ENCODE measurements at places on chromosomes 1 and 21.

- no peak for DNase-seq
Measured at GRCh38 chr1:214124915-214125314, 137.1 kb downstream of the PROX1 start.

GRCh38 chr1:29398431-29398830 is 162.1 kb downstream of the PTPRU start:
- DNase-seq = no peak

DNA sequence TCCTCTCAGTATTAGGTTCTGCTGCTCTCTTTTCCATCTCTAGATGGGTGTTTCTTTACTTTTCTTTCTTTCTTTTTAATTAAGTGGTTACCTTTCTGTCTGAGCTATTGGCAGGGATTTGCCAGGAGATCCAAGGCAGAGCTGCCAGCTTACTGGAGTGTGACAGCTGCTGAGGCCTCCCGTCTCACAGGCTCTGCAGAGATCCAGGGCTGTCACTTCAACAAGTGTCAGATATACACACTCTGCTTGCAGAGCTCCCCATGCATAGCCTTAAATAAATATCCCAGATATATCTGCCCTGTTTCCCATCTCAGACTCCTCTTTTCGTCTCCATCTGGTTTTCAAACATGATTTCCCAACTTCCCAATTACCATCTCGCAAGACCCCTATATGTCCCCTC is 124.3 kb downstream of the NOS1AP start:
- DNase-seq = no peak

DNA sequence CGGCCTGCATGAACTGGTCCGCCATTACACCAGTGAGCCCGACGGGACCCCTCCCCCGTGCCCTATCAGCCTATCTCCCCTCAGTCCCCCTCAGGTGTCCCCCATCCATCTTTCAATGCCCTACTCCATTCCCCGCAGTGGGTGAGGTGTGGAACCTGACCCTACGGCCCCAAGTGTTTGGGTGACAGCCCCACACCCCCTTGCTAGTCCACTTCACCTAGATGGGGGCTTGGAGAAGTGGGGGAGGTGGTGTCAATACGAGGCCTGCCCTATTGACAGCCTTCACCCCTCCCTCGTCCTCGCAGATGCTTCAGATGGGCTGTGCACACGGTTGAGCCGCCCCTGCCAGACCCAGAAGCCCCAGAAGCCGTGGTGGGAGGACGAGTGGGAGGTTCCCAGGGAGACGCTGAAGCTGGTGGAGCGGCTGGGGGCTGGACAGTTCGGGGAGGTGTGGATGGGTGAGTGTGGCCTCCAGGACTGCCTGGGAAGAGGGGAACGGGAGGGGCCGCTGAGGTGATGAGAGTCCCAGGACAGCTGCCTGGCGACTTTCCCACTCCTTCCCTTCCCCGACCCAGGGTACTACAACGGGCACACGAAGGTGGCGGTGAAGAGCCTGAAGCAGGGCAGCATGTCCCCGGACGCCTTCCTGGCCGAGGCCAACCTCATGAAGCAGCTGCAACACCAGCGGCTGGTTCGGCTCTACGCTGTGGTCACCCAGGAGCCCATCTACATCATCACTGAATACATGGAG is 15.7 kb upstream of the HDAC1 start:
- no peak for DNase-seq

DNA sequence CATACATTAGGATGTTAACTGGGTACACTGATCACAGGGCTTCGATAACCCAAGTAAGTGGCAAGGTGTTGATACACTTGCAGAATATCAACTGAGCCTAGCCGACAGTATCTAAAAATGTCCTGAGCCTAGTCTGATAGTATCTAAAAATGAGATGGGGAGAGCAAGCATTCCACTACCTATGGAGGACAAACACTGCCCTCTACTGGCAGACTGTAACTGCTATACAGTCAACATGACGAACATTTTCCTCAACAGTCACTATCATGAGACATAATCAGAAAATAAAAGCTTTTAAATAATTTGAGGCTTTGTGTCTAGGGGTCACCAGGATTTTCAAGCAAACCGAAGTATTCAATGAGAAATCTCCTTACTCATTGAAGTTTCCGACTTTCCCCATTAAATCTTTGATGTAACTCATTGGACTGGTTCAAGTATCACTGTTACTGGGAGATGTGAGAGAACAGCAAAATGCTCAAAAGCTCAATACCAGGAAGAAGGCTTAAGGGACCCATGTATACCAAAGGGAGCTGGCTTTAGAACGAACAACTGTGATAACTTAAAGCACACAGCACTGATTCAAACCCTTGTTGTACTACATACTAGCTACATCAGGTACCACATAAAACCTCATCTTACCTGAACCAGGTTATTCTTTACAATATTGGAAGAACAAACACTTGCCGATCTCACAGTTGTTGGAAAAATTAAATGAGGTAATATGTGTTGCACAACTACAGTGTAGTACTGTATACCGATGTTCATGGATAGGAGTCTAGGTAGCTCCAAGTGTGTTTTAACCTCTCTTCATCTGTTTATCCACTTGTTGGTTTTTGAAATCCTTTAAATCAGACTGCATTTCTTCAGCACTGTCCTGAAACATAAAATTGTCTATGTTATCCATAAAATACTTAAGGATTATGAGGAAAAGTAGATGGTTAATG is 31.1 kb upstream of the SLC45A3 start:
- DNase-seq = peak; percentile 33

DNA sequence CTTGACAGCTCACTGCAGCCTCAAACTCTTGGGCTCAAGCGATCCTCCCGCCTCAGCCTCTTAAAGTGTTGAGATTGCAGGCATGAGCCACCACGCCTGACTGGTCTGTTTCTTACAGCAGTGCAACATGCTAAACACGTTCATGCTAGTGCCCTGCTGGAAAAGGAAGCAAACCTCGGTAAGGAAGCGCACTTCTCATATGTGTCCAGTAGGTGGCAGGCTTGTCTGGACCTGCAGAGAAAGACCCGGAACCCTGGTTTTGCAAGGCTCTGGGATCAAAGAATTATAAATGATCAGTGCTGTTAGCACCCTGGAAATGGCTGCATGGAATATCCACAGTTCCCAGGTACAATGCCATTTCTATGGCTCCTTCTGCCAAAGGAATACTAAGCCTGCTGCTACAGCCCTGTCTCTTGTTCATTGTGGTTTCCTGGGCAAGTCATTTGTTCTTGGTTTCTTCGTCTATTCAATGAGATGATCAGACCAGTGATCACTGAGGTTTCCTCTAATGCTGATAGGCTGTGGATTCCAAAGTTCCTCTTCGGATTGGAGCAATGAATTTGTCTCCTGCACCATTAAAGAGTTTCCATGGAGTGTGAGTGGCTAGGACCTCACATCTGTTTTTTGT is 15.9 kb downstream of the RNU5D-1 start:
- DNase-seq = peak; percentile 53

- DNase-seq = no peak
Measured at GRCh38 chr1:39472826-39473225, 18.6 kb upstream of the BMP8A start.

DNA sequence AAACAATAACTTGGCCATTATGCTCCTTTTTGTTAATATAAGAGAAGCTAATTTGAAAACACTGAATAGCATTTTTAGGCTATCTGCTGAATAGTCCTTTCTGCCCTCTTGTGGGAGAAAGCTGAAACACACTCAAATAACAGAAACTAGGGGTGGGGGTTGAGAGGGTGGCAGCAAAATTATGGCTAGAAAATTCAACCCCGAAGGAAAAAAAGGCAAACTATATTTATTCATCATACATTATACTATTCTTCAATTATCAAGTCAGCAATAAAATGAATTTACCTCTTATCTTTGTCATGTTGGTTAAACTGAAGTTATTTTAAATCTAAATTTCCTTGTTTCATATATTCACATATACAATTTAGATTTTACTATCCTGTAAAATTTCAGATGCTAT is 255.9 kb downstream of the FAF1 start:
- DNase-seq = no peak

GRCh38 chr1:84344286-84344685 is 42.8 kb downstream of the SAMD13 start:
- no peak for DNase-seq

DNA sequence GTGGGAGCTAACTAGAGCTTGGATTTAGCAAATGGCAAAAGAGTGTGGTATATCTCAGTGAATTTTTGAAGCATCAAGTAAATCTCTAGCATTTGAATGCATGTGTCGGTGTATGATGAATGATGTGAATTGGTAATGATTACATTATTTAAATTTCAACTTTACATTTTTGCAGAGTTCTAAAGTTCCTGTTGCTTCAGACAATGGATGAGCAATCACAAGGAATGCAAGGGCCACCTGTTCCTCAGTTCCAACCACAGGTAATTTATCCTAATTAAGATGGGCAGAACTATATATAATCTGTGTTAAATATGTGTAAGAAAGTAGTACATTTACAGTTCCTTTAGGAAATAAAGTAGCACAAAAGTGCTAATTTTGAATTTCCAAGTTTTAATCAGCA is 75.6 kb downstream of the NEK7 start:
- DNase-seq = no peak

DNA sequence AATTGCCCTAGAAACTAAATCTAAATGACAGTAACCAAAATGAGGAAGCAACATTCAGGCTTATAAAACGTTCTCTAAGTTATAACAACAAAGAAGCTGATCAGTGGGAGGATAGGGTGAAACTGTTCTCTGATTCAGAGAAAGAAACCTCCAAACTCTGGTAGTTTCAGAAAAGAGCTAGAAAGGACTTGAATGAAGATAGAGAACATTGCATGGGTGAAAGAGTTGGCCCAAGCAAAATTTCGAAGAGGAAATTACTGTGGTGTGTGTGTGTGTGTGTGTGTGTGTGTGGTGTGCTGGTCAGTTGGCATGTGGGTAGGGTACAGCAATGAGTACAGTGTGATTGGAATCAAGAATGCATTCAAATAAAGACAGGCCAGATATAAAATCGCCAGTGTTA is 16.5 kb upstream of the SPAG17 start:
- DNase-seq = no peak

DNA sequence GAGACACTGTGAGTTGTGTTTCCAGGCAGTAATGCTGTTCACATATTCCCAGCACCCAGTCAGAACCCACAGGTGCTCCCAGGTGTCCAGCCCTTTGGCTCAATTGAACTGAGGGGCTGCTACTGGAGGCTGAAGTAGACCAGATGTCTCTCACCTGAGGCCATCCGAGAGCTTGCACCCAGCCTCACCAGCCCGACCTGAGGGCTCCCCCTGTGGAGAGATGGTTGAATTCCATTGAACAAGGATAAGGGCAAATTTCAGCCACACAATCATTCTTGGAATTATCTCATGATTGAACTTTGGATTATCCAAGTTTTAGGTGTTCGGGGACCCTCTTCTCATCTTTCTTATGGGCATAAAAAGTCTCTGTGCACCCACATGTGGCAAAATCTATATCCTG is 52.1 kb downstream of the OBSCN start:
- no peak for DNase-seq

DNA sequence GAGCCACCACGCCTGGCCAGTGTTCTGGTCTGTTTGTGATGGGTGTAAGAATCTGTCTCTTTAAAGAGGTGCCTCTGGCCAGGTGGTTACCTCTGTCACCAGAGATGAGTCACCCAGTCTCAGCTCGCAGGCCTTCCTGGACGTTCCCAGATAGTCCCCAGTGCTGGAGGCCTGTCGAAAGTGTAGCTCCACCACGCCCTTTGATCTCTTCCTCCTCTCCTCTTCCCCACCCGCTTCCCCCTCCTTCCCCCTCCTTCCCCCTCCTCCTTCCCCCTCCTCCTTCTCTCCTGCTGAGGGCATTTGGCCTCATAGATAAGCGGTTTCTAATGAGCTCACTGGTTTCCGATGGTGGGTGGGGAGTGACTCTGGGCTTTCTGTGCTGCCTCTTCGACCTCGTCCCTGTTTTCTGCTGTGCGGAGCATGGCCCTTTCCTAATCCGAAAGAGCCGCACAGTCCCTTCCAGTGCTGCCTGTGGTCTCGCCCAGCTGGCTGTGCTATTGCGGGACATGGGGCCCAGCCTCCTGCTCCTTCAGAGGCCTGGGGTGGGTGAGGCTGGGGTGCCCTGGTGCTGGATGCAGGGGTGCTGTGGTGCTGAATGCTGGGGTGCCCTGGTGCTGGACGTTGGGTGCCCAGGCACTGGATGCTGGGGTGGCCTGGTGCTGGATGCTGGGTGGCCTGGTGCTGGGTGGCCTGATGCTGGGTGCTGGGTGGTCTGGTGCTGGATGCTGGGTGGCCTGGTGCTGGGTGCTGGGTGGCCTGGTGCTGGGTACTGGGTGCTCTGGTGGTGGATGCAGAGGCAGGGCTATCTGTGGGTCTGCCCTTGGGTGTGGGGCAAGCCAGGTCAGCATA is 19.2 kb downstream of the AGPAT3 start:
- no peak for DNase-seq

DNA sequence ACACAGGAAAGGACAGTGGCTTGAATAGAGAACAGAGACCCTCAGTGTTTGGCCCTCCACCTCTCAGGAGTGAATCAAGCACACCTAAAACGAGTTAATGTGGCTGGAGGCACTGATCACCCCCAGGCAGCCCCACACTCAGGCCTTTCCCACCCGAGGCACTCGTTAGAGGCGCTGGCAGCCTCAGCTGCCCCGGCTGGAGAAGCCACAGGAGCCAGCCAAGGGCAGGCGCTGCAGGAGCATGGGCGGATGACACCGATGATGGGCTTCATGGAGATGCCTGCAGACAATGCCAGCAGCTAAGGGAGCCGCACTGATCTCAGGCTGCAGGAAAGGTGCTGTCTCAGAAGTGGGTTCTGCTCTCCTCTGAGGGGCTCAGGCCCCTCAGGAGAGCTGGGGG is 24.1 kb upstream of the ABCG1 start:
- no peak for DNase-seq

GRCh38 chr1:112674440-112674985 is at the start of gene MOV10:
Gene MOV10, plus strand, starts transcription at chr1:112674659. Its CDS starts 254 bp downstream, at chr1:112674913.
- peak; percentile 31 for DNase-seq

DNA sequence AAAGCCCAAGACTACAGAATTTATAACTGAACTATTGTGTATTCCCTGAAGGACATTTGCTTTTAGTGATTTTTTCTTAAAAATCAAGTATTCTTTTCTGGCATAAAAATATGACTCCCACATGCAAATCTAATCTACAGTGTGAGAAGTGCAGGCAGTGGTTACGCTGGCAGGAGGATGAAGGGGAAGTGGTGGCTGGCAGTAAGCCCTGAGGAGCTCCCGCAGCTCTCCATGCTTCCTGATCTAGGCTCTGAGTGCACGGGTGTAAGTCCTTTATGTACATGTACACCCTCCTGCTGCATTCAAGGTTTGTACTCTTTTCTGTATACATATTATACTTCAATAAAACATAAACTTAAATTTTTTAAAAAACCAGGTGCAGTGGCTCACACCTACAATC is 67.5 kb upstream of the PRDX6 start:
- DNase-seq = no peak

All from stimulated activated CD8-positive, alpha-beta memory T cell treated with anti-CD3 and anti-CD28 coated beads, Interleukin-7, amount 100 ng/mL, for 4 hours (primary cell).